ENCODE measurements at places on chromosomes 12 and 14.

GRCh38 chr14:100738269-100738691, 11.6 kb downstream of the DLK1 start:
- no peak for DNase-seq

- no peak for DNase-seq
These were observed 260.5 kb downstream of the ADAMTS20 start for GRCh38 chr12:43291516-43291915.

DNA sequence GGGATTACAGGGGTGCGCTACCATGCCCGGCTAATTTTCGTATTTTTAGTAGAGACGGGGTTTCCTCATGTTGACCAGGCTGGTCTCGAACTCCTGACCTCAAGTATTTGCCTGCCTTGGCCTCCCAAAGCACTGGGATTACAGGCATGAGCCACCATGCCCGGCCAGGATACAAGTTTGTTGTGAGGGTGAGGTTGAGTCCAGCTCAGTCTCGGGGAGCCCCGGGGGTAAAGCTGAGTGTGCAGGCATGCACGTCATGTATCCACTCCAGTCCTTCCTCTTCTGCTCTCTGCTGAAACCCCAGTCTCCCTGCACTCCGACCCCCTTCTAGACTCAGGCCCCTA, 369 bp downstream of the HPD start:
- DNase-seq = no peak

DNA sequence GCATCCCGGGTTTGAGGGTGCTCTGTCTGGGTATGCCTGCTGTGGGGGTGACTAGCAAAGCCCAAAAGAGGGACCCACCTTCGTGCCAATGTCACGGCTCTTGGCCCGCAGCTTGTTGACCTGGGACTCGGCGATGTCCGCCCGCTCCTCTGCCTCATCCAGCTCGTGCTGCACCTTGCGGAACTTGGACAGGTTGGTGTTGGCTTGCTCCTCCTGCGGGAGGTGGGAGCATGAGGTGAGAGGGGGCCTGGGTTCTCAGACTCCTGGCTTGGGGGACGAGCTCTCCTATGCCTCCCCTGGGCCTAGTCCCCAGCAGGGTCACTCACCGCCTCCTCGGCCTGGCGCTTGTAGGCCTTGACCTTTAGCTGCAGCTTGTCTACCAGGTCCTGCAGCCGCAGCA, 5.6 kb upstream of the MYH6 start:
- no peak for DNase-seq

DNA sequence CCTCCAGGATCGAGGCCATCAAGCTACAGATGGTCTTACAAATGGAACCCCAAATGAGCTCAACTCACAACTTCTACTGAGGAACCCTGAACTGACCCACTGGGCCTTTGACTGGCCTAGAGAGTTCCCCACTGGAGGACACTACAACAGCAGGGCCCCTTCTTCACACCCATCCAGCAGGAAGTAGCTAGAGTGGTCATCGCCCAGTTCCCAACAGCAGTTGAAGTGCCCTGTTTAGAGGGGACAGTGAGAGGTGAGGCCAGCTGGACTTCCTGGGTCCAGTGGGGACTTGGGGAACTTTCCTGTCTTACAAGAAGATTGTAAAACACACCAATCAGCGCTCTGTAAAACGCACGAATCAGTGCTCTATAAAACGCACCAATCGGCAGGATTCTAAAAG, 247.9 kb upstream of the BTG1 start:
- no peak for DNase-seq

- no peak for DNase-seq
These were observed 44.7 kb downstream of the INSM2 start for GRCh38 chr14:35578639-35579038.

DNA sequence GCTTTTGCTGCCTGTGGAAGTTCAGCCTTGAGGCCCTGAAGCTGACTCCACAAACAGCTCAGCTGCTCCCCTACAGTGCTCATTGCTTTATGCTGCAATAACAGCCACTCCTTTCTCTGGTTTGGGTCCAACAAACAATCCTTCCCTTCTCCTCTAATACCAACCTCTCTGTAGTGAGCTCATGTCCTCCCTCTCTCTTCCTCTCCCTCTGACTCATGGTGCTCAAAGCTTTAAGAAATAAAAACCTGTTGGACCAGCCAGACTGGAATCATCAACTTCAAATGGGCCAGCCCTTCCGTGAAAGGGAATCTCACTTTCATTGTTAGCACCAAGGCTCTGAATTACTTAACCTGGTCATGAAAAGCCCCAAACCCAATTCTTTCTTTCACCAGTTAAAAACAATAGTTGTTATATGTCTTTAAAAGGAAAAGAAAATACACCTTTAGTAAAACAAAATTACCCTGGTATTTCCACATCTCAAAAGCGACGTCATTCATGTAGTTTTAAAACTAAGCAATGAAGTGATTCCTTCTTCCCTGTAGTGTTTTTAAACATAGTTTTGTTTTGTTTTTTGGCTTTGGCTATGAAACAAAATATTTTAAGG, 126.4 kb downstream of the DUSP6 start:
- DNase-seq = no peak

DNA sequence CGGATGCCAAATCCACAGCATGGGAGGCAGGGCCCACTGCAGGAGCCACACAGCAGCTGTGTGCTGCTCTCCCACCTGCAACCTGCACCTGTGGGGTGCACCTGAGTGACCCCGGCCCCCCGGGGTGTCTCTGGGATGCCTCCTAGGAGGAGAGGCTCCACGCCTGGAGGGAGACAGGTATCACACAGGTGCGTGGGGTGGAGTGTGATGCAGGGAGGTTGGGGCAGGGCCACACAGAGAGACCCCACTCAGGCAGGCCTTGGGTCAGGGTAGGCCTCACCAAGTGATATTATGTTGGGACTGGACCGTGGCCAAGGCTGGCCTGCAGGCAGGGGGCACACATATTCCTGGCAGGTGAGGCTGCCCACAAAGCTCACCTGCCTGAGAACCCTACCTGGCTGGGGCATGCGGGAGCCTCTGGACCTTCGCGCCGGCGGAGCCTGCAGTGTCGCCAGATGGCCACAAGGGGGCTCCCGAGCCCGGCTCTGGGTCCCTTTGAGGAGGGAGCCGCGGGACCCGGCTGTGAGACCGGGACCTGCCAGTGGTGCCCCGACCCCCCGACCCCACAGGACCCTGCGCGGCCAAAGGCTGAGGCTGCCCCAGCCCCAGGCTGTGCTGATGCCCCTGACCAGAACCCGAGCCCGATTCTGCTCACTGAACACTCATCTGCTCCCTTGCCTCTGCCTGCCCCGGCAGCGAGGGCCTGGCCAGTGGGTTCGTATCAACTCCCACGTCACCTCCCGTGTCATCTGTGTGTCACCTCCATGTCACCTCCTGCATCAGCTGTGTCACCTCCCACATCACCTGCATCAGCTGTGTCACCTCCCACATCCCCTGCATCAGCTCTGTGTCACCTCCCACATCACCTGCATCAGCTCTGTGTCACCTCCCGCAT, 11.4 kb downstream of the TMEM121 start:
- peak; percentile 54 for DNase-seq

DNA sequence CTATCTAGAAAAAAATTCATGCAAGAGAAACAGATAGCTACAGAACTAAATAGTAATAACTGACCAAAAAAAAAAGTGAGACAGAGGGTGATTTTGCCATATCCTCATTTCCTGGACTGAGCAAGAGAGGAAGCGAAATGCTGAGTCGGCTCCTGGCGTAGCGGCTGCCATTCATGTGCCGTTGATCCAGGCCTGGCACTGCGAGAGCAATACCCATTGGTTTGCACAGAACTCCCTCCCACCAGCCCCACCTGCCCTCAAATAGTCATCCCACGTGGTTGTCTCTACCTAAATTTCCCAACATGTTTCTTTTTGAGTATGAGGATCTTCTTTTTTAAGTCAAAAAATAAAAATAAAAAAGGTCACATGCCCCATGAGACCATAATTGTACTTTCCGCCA, 9.4 kb upstream of the WNT5B start:
- no peak for DNase-seq

DNA sequence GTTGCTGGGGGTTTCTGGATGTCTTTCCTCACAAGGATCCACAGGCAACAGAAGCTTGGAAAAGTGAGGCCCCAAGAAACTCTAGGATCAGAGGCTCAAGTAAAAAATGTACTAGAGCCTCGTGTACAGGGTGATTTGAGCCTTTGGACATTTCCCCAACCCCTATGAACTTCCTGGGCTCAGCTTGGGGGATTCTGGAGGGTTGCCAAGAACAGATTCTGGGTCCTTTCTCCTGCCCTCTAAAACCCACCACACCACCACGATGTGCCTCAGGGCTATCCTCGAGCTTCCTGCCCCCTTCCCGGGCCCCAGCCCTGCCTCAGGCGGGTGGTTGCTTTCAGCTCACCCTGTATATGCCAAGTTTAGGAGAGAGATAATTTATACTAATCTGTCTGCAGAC, 583 bp downstream of the FAM186B start:
- no peak for DNase-seq

GRCh38 chr14:96421236-96421635, 29.3 kb downstream of the AK7 start:
- no peak for DNase-seq

- DNase-seq = no peak
These were observed 253.8 kb upstream of the GARIN6 start for GRCh38 chr12:99393763-99394162.

- DNase-seq = no peak
These were observed 55.2 kb upstream of the GNPNAT1 start for GRCh38 chr14:52846591-52846990.

DNA sequence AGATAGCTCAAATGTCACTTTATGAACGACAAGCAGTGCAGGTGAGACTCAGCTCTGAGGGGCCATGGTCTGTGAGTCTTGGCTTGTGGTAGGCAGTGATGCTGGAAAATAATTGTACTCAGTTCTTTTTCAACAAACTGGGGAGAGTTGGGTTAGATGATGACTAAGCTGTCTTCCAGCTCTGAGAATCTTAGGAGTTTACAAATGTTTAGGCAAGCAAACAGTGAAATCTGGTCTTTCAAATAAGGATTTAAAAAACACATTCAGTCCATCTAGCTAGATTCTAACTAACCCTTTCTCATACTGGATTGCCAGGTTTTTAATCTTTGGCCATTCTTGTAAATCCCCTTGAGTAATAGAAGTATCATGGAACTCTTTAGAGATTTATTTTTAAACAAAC, 3.4 kb downstream of the PHC1 start:
- DNase-seq = no peak

- no peak for DNase-seq
These were observed 10.1 kb upstream of the TC2N start for GRCh38 chr14:91877376-91877915.

DNA sequence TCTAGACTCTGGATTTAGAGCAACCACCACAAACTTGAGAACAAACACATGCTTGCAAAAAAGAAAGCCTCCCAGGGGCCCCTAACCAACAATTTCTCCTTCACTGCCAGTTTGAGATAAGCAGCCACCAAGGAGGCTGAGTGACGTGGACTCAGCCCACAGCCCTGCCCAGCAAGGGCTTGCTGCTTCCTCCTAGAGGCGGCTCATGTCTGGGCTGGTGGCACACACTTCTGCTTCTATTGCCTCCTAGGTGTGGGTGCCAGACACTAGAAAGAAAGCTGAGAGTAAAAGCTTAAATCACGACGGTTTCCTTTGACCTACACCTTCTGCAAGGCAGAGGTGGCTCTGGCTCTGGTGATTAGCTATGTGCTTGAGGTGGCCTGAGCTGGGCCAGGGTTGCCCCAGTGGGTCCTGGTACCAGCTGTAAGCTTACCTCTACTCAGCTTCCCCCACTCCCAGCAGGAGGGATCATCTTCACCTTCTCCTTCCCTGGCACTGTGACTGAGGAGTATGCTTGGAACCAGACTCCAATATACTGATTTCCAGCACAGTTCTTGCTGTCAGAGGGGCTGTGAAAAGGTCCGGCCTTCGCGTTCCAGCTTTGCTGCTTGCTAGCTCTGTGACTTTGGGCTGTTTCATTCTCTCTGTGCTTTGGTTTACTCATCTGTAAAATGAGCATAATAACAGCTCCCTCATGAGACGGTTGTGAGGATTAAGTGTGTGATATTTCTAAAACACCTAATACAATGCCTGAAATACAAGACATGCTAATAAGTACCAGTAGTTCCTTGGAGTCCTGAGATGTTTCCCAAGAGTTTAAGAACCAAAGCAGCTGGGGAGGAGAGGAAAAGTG, 89.7 kb upstream of the PARP11 start:
- peak; percentile 71 for DNase-seq

DNA sequence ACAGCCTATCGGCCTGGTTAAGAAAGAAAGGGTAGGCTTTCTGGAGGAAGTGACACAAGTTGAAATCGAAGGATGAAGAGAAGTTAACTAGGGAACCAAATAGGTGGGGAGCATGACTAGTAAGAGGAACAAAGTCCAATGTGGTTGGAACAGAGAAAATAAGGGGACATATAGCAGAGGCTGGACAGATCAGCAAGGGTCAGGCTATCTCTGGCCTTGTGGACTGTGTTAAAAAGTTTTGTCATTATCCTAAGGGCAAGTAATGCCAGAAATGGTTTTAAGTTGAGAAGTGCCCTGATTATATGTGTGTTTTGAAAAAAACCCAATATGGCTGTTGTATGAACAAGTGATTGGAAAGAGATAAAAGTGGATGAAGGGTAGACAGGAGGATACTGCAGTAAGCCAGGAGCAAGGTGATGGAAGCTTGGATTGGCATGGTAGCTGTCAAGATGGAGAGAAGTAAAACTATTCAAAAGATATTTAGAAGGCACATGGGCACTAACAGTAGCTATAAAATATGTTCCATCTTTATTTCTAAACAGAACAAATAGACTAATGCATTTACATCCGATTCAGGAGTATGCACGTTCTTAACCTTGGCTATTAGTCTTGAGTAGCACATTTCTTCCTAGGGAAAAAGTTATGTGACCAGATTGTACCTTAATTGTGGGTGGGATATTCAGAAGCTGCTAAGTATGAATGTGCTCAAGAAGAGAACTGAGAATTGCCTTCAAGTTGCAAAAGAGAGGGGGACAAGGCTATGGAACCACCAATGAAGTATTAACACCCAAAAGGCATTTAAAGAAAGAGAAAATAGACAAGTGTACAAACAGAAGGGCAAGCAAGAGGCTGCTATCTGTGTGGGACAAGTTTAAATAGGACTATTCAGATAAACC, 46.8 kb upstream of the OR5AU1 start:
- DNase-seq = no peak

DNA sequence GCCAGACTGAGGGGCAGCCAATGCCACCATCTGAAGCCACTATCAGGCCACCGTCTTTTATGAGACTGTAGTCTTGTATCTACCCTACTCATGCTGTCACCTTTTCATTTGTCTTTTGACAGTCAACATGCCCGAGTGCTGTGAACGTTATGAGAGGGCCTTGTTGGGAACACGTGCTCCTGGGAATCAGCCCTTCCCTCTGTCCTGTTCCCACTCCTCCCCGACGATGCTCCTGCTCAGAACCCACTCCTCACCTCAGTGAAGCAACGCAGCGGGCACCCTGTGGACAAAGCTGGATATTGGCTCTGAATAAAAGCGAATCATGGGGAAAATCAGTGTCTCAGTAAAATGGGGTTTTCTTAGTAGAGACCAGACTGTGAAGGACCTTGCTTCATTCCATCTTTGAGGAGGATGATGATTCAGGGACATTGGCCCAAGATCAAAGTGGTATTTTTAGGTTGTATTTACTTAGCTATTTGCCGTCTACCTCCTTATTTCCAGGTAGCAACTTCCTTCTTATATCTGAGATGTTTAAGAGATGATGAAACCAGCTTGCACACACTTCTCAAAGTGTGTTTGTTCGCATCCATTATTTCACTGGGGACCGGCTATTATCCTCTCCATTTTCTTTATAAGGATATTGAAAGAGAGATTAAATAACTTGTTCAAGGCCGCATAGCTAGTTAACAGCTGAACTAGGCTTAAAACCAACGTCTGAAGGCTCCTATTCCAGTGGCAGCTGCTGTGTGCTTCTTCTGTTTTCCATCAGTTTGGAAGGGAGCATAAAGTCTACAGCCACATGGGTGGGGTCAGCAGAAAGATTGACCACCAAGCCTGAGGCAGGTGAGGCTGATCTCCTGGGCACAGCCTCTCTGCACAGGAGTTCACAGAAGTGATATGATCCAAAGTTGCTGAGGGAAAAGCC, 43.9 kb upstream of the CTDSP2 start:
- no peak for DNase-seq

All from T follicular helper cell (primary cell).